MG63 (cell line): ENCODE measurements at places on chromosomes 5 and 9.

DNA sequence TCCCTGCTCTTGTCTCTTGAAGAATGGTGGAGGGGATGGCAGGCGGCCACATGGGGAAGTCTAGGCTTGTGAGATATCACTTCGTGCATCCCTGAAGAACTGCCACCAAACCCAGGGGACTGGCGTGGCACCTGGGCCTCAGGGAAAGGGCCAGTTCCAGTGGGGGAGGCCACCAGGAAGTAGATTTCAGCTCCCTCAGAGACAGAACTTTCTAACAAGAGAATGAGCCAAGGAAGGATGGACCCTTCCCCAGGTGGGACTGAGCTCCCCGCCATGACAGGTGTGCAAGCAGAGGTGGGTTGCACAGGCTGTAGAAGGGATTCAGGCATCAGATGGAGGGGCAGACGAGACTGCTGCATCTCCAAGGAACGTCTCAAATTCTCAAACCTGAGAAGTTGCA, 193.9 kb downstream of the GABBR2 start:
- DNase-seq, result no peak

DNA sequence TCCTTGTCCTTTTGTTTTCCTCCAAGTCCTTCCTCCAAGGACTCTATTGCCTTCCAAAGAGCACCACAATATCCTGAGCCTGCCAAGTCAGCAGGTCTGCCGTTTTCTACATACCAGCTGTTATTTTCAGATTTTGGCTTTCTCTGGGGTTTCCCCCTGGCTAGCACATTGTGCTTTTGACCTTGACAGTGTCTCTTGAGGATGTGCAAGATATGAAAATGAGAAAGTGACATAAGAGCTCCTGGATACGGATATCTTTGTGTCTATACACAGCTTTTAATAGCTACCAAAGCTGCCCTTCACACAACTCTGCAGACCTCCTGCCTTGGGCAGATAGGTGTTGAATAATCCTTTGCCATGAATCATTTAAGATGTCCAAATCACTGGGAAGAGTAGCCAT, 67.0 kb downstream of the HAPLN1 start:
- DNase-seq, result no peak

DNA sequence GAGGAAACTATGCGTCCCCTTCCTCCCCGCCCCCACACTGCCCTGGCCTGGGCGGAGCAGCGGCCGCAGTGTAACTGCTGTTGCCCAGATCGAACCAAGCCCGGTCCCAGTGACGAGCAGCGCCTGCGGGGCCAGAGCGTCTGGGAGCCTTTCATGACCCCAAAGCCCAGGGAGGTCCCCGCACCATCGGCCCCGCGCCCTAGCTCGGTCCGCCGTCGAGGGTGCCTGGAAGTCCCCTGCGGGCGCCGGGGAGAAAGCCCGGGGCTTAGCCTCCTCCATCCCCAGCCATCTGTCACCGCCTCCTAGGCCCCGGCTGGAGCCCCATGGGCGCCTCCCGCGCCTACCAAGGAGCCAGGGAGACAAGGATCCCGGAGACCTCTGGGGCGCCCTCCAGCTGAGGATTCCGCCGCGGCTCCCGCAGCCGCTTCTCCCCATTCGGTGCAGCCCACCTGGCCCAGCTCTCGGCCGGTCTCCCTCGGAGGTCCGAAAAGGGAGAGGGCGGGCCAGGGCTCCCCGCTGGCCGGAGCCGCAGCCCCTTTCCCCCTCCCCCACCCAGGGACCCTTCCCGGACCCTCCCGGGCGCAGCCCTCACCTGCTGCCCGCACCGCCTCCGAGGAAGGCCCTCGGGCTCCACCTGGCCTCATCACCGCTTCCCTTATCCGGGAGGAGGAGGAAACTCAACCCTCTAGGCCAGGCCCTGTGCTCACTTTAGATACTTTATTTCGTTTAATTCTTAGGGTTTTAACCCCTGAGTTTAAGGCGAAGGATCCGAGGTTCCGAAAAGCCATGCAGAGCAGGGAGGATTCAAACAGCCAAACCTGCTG, 45.6 kb downstream of the APTX start:
- no peak for DNase-seq

DNA sequence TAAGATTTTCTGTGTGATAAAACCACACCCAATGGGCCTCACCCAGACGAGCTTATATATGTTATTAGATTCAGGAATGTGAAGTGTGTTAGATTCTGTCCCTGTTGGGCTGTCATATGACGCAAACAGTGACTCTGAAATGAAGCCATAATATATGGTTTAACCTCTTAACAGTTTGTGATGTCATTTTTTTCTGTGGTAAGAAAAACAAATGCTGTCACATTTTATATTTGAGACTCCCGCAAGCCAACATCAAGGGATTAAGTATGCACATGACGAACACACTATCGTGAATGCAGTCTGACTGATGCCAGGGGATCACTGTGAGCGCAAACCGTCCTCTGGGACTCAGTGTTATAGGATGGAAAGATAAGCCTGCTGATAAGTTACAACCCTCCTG, 321.7 kb downstream of the SH3GL2 start:
- no peak for DNase-seq

- DNase-seq, result no peak
Observed at GRCh38 chr5:32852976-32853375, 141.9 kb downstream of the NPR3 start.

- DNase-seq, result peak; percentile 89
Observed at GRCh38 chr5:157563373-157563928, 12.1 kb downstream of the ADAM19 start.

- no peak for DNase-seq
Observed at GRCh38 chr5:38094889-38095288, 163.5 kb upstream of the EGFLAM start.

DNA sequence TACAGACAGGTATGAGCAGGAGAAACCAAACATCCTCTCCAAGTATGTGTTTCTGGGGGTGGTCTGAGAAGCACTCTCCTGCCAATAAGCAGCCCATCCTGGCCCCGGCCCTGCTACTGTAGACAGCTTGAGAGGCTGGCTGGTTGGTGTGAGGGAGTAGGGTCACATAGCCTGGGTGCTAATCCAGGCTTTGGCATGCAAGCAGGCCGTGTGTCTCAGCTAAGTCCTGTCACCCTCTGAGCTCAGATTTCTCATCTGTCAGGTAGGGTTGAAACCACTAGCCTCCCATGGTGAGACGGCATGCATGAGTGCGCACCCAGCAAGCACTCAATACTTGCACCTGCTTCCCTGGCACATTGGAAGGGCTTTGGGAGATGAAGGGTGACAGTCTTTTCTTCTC, 49.8 kb upstream of the PHYKPL start:
- no peak for DNase-seq

DNA sequence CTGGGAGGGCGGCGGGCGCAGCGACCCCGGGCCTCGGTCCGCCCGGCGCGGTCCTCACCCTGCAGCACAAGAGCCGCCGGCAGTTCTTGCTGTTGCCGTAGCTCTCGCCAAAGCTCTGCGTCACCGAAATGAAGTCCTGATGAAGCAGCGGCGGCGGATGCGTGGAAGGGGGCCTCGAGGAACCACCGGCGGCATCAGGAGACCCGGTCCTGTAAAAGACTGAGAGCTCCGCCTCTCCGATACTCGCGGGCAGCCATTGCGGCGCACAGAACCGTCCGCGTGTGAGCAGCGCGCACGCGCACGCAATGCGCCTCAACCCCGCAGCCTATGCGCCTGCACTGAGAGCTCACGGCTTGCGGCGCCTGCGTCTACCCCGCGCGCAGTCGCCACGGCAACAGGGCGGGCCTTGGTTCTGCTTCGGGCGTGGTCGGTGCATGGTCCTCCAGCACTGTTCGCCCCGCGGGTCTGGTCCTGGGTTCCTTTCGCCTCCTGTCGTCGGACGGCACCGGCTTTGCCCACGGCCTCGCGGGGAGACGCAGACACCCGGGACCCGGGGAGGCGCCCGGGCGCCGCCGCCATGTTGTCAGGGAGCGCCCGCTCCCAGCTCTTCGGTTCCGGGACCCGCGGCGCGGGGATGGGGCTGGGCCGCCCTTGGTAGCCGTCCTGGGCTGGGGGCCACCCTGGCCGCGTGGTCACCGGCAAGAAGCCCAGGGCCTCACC, 9.3 kb upstream of the GRIN1 start:
- peak; percentile 94 for DNase-seq

DNA sequence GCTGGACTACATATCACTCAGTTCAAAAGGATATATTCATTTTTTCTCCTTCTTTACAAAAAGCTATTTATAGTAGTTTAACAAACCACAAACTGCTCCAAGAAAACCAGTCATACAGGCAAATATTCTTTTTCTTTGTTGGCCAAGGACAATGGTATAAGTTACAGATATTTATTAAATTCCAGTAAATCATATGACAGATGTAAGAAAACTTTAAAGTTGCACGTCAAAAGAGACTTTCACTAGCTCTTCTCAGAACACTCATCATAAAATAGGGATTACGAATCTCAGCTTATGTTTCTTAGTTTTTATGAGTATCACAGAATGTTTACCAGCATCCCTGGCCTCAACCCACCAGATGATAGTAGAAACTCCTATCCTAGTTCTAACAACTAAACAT, 67.2 kb downstream of the ANKRD31 start:
- DNase-seq, result no peak

- no peak for DNase-seq
Observed at GRCh38 chr9:125884218-125884595, 137.0 kb downstream of the PBX3 start.

GRCh38 chr9:96852676-96853075, 1.6 kb downstream of the ZNF782 start:
- DNase-seq, result no peak

DNA sequence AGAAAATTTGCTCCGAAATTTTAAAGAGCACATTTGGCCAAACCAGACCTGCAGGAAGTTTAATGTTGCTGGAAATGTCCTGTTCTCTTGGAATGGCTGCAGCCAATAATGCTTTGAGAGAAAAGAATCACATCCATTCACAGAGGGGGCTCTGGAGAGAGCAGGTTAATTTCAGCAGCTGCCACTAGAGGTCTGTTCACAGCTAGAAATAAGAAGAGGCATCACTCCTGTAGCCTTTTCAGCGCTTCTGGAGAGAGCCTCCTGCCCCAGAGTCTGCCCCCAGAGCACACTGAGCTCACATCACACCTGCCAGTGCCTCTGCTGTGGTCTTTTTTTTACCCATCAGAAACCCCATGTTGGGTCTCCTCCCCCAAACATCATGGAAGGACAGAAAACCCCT, 124.8 kb upstream of the RAD23B start:
- no peak for DNase-seq

DNA sequence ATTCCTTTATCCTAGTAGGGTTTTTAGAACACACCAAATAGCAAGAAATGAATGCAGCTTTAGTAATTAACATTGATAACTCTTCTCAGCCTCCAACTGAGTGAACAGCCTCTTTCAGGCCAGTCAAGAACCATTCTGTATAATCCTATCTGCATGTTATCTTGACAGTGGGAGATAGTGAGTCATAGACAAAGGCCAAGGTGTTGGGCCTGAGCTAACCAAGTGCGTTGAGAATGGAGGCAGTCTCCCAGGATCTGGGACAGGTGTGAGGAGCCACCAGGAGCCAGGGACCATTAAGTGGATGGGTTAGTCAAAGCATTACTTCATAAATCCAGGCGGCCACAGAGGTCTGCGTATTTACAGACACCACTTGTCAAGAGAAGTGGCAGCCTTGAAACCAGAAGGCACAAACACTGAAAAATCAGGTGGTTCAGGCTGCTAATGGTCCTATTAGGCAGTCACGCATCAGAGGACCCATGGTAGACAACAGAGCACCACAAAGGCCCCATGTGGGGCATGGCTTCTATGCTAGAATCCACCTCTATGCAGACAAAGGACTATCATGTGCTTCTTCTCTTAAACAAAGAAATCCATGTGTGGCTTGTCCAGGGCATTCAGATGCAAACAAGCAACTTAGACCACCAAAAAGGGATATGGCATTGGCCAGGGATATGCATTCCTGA, 409.7 kb upstream of the PIK3R1 start:
- DNase-seq, result no peak

GRCh38 chr9:97695995-97696802, 941 bp downstream of the XPA start:
- no peak for DNase-seq

GRCh38 chr5:129074903-129075302, 19.6 kb upstream of the ISOC1 start:
- DNase-seq, result peak; percentile 36

GRCh38 chr9:108119530-108120113, 630.1 kb upstream of the KLF4 start:
- no peak for DNase-seq

GRCh38 chr5:169591636-169592035, 8.1 kb downstream of the SPDL1 start:
- no peak for DNase-seq
